ENCODE measurements at places on chromosomes 2 and 18.

DNA sequence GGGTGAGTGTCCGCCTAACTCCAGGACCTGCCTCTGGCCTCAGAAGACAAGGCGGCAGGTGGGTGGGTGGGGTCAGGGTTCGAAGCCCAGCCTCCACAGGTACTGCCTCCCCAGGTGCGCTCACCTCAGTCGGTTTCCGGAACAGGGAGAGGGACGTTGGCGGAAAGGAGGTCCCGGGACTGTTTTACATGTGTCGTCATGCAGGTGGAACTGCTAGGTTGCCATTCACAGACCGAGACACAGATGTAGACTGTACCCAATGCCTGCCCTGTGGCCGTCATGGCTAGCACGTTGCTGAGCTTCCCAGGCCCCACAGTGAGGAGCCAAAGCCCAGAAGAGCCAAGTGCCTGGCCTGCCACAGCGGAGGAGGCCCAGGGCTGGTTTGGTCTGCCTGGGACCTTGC, 284.0 kb upstream of the HS6ST1 start:
- DNase-seq, result no peak

- no peak for DNase-seq
Measured at GRCh38 chr18:30376515-30376914, 666.0 kb downstream of the DSC3 start.

GRCh38 chr2:201182650-201183364, at the start of gene CASP10:
Gene CASP10, plus strand, starts transcription at chr2:201183141. Its CDS starts 2,637 bp downstream, at chr2:201185778.
- DNase-seq, result peak; percentile 95

- DNase-seq, result peak; percentile 59
Measured at GRCh38 chr2:219133976-219134375, 26.6 kb downstream of the NHEJ1 start.

Measured in hematopoietic multipotent progenitor cell treated with erythropoietin and hydrocortisone succinate and interleukin-3 and kit ligand, for 4 days (in vitro differentiated cells).